Activated T-helper 1 cell treated with anti-CD3 and anti-CD28 coated beads, Interleukin-2, amount 50 U/mL, for 16 hours (primary cell): ENCODE measurements at places on chromosomes 7 and 10.

GRCh38 chr7:98930921-98931320 lies 52.6 kb downstream of the TRRAP start:
- DNase-seq: no peak

DNA sequence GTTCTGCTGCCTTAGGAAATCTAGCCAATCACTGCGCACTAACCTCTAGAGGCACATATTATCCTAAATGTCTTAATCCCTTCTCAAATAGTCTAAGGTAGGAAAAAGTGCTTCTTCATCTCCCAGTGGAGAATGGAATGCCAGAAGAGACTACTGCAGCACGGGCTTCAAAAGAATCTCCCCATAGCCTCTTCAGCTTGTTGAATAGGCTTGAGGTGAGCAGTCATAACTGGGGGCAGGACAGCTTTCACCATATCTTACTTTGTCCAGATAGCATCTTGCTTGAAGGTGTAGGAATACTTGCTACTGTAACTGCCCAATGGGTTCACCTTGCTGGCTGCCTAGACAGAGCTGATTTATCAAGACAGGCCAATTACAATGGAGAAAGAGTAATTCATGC lies 88.8 kb downstream of the MBL2 start:
- no peak for DNase-seq

DNA sequence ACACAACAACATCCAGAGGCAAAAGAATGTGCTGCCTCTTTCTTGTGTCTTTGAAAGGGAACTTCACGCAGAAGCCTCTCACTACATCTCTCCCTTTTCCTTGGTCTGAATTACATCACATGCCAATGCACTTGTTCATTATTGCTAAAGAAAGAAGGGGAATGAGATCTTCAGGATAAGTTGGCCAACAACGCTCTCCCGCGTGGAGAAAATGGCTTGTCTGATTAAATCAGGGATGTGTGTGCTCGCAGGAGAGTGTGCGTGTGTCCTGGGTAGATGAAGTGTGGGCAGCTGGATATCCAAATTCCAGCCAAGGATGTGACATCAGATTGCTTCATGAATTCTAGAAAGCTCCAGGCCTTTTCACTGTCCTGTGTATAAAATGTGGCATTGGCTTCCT lies 541.6 kb upstream of the FZD8 start:
- DNase-seq: no peak

DNA sequence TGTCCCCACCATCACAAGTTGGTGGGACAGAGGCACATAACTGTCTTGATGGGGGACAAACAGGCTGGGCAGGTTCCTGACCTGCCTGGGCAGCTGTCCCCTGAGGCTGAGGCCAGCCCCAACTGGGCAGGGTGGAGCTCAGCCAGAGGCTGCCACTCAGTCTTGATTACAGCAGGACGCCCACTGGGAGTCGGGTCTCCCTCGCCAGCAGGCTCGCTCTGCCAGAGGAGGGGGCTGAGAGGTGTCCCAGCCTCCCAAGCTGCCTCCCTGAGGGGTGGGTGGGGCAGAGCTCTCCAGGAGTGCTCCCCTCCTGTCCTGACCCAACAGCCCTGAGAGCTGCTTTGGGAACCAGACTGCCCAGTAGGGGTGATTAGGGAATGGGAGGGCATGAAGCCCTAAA lies 1.8 kb upstream of the CAMK2G start:
- no peak for DNase-seq

- no peak for DNase-seq
Observed at GRCh38 chr10:123868038-123869019, 23.3 kb downstream of the CPXM2 start.

DNA sequence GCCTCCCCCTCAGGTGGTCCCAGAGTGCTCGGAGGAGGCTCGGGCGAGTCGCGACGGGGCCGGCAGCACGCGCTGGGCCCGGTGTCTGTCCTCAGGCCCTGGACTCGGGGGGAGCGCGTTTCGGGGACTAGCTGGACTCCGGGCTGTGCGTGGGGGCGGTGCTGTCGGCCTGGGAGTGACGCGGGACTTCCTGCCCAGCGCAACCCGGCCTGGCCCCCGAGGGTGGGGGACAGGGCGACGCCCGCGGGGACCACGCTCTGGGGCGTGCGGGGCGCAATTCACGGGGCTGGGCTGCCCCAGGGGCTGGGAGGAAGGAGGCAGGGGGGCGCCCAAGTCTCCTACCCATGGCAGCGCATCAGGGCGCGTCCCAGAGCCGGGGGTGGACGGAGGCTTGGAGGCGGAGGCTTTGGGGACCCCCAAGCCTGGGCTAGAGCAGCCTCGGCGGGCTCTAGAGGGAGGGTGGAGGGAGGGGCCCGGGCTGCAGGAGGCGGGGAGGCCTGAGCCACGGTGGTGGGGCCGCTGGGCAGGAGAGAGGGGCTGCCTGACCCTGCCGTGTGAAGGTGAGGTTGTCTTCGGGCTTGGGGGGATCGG lies 2.3 kb upstream of the VENTX start:
- no peak for DNase-seq

DNA sequence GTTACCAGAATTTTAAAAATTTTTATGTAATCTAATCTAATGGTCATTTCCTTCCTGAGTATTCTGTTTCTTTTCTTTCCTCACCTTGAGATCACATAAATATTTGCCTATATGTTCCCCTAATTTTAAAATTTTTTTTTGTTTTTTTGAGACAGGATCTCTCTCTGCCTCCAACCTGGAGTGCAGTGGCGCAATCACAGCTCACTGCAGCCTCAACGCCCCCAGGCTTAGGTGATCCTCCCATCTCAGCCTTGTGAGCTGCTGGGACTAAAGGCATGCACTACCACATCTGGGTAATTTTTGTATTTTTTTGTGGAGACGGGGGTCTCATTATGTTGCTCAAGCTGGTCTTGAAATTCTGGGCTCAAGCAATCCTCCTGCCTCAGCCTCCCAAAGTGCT lies 4.1 kb upstream of the PROSER2 start:
- DNase-seq: no peak

DNA sequence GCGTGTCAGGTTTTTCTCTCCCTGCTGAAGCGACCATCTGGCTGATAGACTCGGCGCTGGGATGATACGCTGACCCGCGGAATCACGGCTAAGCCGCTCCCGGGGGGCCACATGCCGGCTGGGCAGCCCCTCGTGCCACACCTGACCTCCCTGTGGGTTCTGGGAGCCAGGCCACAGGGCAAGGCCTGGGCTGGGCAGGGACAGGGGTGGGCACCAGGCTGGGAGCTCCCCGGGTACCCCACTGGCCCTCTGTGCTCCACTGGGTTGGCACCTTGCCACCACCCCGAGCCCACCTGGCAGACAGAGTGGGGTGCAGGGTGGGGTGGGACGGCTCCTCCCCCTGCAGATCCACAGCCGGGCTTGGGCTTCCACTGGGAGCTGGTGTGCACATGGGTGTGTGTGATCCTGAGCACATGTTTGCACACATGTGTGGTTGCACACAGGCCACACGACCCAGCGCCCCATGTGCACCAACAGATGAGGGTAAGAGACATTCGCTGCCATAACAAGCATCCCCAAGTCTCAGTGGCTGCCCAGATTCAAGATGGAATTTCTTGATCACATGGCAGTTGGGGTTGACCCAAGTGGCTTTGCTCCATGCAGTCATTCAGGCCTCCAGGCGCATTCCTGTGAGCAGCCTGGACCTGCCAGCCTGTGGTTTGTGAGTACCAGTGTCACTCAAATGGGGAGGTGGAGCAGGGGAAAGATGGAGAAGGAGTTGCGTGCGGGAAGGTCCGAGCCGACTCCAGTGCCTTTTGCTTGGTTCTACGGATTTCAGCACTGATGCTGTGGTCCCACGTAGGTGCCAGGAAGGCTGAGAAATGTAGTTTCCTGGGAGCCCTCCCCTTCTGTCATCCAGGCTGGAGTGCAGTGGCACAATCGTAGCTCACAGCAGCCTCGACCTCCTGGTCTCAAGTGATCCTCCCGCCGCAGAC lies 79.7 kb downstream of the UNCX start:
- no peak for DNase-seq

GRCh38 chr10:89591111-89591795 lies 53.8 kb downstream of the PANK1 start:
- no peak for DNase-seq

DNA sequence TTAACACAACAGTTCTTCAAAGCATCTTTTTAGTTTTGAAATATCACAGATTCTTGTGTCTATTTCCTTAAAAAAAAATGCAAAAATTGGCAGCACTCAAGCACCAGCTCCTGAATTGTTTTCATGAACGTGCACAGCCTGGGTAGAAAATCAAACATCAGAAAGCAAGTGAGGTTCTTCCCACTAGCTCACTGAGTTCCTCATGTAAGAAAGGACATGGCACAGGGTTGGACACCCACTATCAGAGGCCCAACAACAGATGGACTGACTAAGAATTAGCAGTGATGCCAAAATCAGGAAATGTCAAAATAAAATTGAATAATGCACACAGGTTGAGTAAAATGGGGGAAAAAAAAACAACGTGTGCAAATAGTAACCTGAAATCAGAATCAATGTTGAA lies 146.8 kb downstream of the PCLO start:
- no peak for DNase-seq

GRCh38 chr7:13933536-13933935 lies 55.9 kb downstream of the ETV1 start:
- no peak for DNase-seq

DNA sequence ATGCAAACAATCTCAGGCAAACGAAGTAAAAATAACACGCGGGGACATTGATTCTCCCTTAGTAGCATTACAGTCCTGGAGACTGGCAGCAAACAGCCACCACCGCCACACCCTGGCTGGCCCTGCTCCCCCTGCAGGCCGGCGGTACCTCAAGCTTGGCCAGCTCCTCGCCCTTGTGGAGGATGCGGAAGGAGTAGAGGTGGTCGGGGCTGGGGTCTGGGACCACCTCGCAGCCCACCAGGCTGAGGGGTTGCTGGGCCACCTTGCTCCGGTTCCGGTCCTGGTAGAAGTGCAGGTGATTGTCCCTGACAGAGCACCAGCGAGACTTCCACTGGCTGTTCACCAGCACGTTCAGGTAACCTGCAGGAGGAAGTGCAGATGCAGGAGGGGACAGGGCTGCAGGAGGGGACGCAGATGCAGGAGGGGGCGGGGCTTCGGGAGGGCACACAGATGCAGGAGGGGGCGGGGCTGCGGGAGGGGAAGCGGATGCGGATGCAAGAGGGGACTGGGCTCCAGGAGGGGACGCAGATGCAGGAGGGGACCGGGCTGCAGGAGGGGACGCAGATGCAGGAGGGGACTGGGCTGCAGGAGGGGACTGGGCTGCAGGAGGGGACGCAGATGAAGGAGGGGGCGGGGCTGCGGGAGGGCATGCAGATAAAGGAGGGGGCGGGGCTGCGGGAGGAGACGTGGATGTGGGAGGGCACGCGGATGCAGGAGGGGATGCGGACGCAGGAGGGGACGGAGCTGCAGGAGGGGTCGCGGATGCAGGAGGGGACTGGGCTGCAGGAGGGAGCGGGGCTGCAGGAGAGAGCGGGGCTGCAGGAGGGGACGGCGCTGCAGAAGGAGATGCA lies 65.7 kb downstream of the VWA2 start:
- DNase-seq: peak; percentile 27

- no peak for DNase-seq
Observed at GRCh38 chr7:130366564-130366963, 13.7 kb upstream of the CPA1 start.

DNA sequence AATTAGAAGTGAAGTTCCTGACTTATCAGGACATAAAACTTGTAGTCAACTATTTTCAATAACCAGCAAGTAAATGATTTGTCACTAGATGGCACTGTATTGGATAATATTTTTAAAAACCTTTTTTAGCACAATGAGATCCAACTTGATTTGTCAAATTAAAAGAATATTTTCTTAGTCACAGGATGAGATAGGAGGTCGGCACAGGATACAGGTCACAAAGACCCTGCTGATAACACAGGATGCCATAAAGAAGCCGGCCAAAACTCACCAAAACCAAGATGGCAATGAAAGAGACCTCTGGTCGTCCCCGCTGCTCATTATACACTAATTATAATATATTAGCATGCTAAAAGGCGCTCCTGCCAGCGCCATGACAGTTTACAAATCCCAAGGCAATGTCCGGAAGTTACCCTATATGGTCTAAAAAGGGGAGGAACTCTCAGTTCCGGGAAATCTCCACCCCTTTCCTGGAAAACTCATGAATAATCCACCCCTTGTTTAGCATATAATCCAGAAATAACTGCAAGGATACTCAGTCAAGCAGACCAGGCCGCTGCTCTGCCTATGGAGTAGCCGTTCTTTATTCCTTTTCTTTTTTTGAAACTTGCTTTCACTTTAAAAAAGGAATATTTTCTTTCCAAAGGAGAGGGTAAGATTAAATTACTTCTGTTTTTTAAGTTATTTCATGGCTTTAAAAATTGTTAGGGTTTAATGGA lies 255.7 kb upstream of the MKLN1 start:
- no peak for DNase-seq

DNA sequence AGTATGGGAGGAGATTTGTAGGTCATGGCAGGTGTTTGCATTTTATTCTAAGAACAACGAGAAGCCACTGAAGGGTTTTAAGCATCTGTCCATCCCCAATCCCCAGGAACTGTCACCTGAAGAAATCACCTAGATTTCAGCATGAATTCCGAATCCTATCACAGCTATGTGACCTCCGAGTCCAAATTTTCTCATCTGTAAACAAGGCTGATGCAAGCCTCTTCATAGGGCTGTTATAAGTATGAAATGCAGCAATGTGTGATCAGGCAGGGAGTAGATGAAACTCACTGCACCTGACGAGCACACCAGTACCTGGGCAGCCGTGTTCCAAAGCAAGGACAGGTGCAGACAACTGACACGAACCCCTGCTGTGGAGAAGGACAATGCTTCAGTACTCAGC lies 14.0 kb downstream of the HABP2 start:
- DNase-seq: no peak

DNA sequence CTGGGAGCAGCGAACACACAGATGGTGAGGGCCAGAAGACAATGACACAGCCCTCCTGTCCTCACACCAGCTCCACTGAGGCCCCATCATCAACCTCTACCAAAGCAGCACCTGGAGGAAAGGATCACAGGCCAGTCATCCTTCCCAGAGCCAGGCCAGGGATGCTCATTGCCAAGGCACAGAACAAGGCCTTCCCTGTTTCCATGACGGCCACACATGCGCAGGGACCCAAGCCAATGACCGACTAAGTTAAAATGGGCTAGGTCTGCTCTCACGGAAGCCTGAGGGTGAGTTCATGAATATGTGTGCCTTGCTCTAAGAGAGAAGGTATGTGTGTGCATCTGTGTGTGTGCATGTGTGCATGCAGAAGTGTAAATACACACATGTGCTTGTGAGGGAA lies 39.6 kb downstream of the COBL start:
- DNase-seq: no peak

DNA sequence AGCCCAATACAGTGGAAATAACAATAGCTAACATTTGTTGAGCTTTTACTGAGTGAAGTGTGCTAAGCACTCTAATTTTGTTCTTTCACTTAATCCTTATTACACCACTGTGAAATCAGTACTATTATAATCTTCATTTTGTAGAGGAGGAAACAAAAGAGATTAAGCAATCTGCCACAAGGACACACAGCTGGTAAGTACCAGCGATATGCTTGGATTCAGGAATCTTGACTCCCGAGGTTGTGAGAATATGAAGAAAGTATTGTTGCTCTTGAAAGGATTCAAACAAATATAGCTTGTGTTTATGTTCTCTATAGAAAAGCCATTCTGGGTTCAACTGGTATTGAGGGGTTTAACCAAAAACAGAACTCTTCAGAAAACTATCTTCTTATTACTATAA lies 93.7 kb upstream of the HECTD2 start:
- DNase-seq: no peak

- no peak for DNase-seq
Observed at GRCh38 chr10:21954132-21954531, 49.4 kb downstream of the DNAJC1 start.
